Eye (tissue), 1 donor: ENCODE measurements at places on chromosomes 2 and 18.

- no peak for DNase-seq
Observed at GRCh38 chr2:62435720-62436119, 70.3 kb downstream of the TMEM17 start.

DNA sequence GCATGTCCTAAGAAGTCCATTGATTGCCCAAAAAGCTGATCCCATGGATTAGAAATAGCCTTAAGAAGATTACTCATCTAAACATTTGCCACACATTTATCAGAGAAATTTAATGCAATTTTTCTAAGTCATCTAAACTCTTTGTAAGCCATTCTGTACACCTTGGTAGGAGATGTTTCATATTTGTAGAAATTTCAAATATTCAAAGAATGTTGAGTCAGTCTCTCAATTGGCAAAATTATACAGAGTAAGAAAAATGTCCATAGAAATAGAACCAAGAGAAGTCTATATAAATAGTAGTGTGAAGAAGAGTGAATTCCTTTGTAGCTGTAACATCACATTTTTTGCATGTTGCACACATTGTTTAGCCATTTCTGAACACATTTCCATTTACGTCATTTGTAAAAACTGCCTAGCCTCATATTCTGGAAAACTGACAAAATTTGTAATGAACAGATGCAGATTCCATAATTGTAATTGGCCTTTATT lies 128.6 kb downstream of the MSTN start:
- peak; percentile 3 for DNase-seq

GRCh38 chr2:224347176-224348051 lies 54.5 kb downstream of the FAM124B start:
- no peak for DNase-seq

GRCh38 chr2:88628571-88628939 lies 1.3 kb upstream of the EIF2AK3 start:
- DNase-seq = no peak

DNA sequence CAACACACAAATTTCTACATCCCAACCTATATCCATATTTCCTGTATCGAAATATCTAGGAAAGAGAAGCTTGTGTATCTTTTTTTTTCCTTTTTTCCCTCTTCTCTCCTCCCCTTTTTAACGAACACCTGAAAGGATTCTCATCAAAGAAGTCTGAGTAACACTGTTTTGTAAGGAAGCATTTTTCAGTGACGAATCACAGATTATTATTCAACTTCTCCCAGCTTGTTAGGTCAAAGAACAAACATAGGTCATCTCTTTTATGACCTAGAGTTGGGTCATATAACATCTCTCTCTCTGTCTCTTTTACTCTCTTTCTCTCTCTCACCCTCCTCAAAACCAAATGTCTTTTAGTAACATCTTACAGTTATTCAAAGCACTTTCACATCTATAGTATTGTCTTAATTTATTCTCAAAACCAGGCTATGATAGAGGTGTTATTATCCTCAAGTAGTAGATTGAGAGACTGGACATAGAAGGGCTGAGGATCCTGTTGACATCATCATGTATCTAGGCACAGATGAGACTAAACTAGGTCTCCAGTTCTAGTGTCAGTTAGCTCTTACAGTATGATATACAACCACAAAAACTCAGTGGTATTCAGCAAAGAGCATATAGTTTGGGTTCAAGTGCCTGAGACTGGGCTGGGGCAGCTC lies 80.1 kb upstream of the SPOPL start:
- no peak for DNase-seq

DNA sequence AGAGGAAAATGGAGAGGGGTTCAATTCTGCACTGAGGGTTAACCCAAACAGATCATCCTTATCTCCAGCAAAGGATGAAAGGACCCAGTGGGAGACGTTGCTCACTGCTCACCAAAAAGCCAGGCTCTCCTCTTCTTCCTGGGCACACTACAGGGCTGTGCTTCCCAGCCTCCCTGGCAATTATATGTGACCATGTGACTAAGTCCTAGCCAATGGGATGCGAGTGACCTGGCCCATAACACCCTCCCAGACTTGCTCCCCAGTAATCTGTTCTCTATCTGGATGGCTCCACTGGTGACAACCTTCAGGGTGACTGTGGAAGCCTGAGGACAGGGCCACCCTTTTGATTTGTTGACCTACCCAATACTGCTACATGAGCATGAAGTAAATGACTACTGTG lies 10.9 kb upstream of the PRKCE start:
- DNase-seq = no peak

GRCh38 chr2:114769110-114769509 lies 326.7 kb downstream of the DPP10 start:
- no peak for DNase-seq

GRCh38 chr2:230266638-230267037 lies 41.1 kb downstream of the SP140 start:
- no peak for DNase-seq

- DNase-seq = no peak
Observed at GRCh38 chr2:187956906-187957534, 334.7 kb upstream of the GULP1 start.

DNA sequence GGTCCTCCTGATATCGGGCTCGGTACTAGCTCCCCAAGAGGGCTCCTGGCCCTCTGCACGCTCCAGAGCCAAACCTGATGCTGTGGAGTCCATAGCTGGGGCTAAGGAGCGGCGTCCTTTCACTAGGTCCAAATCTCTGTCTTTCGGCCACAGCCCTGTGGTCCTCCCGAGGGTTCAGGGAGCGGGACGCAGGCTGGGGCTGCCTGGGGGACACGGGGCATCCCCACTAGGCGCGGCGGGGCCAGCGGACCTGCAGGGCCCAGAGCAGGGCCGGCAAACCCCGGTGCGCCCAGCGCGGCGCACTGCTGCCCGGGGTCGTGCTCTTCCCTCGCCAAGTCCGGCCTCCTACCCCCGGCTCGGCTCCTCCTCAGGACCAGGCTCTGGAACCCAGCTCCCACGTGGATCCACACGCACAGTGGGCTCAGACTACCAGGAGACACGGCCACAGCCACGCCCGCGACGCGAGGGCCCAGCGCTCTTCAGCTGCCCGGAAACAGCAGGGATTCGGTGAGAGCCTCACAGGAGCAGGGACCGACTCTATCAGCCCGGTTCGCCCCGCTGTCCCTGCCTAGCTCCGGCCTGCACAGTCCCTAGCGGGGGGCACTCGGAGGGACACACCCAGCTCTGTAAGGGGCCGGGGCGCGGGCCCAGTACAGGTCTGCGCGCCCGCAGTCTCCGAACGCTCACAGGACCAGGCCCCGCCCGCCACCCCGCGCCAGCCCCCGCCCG lies 593 bp downstream of the ZNF514 start:
- DNase-seq = peak; percentile 82

GRCh38 chr2:167144179-167144898 lies 256.1 kb downstream of the XIRP2 start:
- DNase-seq = no peak

DNA sequence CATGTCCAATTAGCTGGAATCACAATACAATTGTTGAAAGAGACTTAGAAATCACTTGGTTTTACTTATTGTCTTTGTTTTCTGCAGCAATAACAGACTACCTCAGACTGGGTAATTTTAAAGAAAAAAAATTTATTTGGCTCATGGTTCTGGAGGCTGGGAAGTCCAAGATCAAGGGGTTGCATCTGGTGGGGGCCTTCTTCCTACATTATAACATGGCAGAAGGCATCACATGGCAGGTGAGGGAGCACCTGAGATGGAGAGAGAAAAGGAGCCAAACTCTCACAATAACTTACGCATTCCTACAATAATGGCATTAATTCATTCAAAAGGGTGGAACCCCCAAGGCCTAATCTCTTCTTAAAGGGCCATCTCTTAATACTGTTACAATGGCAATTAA lies 37.5 kb upstream of the KLHL14 start:
- DNase-seq = no peak

DNA sequence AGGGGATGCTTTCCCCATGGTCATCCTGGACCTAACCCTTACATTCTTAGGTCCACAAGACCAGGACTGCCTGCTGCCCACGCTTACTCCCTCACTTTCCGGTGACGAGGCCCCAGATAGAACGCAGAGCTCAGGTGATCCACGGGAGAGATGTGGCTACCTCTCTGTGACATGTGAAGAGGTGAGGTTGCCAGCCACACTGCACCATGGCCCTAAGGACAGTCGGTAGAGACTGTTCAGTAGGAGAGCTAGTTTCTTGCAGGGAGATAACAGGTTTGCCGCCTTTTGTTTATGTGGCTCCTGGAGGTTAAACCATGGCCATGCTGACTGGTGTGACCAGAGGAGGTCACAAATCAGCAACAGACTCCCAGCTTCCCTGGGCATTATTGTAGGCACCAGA lies 71.4 kb downstream of the WDSUB1 start:
- no peak for DNase-seq

DNA sequence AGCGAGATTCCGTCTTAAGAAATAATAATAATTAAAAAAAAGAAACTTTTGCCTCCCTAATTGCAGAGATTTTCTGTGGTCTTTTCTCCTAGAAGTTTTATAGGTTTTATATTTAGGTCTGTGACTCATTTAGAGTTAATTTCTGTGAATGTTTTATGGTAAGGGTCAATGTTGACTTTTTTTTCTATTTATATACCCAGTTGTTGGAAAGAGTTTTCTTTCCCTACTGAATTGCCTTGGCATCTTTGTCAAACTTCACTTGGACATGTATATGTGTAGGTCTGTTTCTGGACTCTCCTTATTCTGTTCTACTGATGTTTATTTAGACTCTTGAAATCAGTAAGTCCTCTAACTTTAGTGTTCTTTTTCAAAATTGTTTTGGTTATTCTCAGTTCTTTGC lies 5.5 kb downstream of the ZNF512 start:
- DNase-seq = no peak

DNA sequence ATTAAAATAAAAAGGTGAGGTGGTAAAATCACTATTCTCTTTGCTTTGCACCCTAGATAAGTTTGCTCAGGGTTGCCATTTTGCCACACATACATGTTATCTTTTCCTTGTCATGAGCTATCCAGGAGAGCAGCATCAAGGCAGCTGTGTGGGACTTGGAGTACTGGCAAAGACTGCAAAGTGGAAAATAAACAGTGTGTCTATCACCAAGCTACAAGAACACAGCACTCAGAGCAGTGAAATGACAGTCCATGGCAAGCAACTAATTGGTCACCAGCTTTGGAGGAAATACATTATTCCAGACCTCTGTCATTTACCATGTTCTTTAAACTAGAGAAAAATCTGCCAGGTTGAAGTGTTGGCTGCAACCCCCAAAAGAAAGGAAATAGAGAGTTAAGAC lies 687.8 kb upstream of the FANCL start:
- no peak for DNase-seq

GRCh38 chr18:58213440-58213839 lies 169.4 kb downstream of the NEDD4L start:
- no peak for DNase-seq

GRCh38 chr2:203603456-203604389 lies 68.6 kb upstream of the RAPH1 start:
- DNase-seq = peak; percentile 63

DNA sequence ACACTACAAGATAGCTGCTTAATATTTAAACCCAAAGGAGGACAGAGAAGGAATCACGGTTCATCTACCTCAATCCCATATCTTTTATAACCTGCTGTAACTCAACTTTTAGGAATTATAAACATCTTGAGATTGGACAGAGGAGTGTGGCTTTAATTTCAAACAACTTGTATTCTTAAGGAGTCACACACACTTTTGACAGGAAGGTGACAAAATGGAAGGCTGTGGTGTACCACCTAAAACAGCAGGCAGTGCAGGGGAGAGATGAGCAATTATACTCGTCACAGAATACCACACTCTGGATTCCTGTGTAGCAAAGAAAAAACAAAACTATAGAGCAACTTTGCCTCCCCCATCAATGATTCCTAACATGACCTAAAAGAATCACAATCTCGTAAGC lies 194.8 kb downstream of the ZEB2 start:
- no peak for DNase-seq

GRCh38 chr18:9494778-9495331 lies 19.5 kb downstream of the RALBP1 start:
- no peak for DNase-seq

DNA sequence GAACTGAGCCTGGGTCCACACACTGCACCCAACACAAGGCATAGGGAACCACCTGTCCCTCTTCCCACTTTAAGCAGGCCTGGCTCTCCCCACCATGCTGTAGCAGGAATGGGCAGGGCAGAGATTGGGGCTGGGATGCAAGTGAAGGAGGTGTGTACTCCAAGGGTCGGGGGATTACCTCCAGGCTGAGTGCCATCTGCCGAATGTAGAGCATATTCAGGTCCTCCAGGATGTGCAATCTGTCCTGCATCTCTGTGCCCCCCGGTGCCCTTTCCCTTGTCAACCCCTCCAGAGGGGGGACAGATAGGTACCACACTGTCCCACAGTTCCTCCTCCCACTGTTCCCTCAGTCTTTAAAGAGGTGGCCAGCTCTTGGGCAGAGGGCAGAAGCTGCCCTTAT lies 2.4 kb downstream of the RTKN start:
- no peak for DNase-seq

DNA sequence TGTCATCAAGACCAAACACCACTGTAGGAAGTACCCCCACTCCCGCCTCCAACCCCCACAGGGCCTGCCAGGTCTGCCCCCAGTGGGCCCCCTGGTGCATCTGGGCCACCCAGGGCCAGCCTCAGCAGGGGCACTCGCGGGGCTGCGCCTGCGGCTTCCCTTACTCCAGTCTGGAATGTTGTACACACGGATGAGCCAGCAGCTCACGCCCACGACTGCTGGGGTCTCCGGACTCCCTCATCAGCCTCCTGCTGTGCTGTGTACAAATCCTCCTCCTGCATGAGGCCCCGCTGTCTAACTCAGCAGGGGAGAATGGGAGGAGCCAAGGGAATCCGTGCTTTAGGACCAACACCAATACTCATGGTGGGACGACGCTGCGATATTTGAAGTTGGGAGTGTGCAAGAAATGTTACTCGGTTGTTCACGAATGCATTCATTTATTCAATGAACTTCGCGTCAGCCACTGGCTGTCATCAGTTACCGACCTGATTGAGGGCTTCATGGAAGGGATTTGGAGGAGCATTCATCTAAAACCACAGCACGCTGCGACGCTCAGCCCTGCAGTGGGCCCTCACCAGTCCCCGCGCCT lies 654 bp upstream of the ASB1 start:
- DNase-seq = peak; percentile 90

- DNase-seq = peak; percentile 55
Observed at GRCh38 chr2:21646345-21646744, 522.6 kb downstream of the TDRD15 start.

DNA sequence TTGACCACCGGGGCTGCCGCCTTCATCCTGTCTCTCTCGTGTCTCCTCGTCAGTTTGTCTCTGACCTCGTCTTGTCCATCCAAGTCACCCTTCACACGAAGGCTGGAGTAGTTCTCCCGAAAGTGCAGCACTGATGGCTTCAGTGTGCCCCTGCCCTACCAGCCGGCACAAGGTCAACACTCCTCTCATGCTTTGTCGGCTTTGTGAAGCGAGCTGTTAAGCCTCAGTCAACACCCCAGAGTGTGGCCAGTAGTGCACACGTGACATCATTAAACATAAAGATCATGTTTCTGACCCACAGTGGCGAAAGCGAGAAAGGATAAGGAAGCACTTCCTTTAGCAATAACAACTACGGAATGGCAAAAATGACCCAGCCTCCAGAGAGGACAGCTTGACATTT lies 23.2 kb downstream of the ACKR3 start:
- DNase-seq = no peak

- DNase-seq = no peak
Observed at GRCh38 chr18:50659091-50660003, 99.5 kb downstream of the MAPK4 start.
